Stimulated activated CD8-positive, alpha-beta memory T cell treated with anti-CD3 and anti-CD28 coated beads, Interleukin-15, amount 100 ng/mL, for 48 hours (primary cell): ENCODE measurements at places on chromosomes 5 and 9.

DNA sequence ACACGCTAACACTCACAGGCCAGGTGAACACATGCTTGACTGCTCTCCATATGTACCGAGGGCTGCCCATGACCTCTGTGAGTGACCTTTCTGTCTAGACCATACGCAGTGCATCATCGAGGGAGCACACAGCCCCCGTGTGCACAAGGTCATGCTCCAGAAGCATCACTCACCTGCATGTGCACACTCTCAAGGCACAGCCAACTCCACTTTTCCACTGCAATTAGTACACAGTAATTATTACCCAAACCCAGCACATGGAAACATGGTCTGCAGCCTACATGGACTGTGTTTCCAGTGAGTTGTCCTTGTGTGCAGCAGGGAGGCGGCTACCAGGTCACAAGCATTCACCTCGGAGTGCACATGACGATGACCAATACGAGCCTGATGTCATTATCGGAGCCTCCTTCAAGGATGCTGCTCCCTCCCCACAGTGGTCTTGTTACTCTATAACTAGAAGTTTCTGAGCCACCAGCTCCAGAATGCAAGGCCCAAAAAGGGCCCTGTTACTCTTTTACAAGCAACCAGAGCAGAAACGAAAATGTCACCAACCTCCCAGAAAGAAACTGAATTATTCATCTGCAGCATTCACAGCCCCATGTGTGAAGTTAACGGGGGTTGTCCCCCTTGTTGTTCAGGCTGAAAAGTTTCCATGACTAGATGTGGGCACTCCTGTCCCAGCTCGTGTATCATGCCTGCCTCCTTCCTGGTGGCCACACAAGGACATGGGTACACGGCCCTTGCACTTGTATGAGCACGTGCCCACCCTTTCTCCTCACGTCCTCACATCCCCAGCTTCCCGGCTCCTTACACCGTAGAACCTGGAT, 31.2 kb downstream of the SEMA4D start:
- DNase-seq, result peak; percentile 49

GRCh38 chr9:137458194-137459151, 661 bp downstream of the NSMF start:
- no peak for DNase-seq

DNA sequence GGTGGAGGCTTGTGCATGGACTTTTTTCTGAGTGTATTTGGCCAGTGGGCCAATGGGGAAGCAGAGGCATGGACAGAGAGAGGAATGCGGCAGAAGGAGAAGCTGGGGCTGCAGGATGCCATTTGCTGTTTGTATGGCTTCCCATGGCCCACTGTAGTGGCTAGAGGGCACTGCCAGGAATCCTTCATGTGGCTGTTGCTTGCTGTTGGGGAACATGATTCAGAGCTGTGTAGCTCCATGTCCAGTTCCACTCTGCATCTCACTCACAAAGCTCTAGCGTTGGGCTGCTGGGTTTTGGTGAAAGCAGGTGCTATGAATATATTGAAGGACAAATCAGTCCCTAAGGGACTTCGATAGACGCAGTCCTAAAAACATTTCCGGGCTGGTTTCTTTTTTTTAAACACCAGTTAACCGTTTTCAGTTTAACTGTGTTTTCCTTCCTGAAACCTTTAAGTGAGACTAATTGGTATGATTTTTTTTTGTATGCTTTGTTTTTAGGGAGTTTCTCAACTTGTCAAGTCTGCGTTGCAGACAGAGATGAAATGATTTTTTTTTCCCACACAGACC, 51.3 kb downstream of the SLC22A5 start:
- DNase-seq, result no peak

GRCh38 chr5:10501554-10502075, 59.9 kb downstream of the ROPN1L start:
- no peak for DNase-seq

GRCh38 chr5:79697222-79698170, 7.9 kb downstream of the CMYA5 start:
- DNase-seq, result no peak

DNA sequence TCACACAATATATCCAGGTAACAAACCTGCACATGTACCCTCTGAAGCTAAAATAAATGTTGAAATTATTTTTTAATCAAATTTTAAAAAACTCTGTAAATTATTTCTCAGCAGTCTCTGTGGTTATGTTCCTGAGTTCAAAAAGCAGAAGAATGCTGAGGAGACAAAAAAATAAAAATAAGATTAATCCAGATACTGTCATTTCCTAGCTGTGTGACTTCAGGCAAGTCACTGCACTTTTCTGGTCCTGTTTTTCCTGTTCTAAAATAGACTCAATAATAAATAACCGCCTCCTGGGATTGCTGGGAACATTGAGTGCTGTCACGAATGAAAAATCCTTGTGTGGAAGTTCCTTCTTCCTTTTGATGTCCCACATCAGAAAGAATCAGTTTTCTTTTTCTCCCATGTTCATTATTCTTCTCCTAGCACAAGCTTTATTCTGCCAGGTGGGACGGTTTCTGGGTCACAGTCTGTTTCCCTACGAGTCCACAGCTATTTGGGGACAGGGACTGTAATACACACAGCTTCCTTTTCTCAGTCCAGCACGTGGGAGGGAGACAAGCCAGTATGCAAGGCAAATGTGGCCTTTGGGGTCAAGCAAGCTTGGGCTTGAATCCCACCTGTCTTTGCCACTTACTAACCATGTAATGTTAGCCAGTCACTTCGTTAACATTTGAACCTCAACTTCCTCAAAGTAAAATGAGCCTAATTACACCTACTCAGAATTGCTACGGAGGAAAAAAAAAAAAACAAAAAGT, 156.9 kb downstream of the TRIM32 start:
- no peak for DNase-seq

DNA sequence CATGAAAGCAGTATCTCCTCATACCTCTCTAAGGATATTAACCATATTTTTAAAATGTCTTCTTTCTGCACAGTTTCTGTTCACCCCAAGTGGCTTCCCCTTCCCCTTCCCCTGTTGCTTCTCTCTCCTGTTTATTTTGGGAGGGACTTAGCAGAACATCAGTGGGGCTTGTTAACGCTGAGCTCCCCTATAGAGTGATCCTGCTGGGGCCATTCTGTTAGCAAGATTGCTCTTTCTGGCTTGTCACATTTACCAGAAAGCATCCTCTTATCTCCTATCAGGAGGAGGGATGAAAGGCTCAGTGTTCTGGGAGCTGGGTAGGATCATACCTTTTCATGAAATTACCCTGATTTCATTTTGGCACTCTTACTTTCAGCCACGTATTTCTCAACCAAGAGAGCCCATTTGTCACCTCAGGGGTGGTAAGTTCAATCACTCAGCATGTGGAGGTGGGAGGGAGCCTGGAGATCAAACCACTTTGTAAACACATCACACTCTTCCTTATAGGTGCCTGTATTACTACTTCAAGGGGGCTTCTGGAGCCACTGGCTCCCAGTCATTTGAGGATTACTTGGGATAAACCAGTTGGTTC, 16.7 kb downstream of the NXNL2 start:
- no peak for DNase-seq

DNA sequence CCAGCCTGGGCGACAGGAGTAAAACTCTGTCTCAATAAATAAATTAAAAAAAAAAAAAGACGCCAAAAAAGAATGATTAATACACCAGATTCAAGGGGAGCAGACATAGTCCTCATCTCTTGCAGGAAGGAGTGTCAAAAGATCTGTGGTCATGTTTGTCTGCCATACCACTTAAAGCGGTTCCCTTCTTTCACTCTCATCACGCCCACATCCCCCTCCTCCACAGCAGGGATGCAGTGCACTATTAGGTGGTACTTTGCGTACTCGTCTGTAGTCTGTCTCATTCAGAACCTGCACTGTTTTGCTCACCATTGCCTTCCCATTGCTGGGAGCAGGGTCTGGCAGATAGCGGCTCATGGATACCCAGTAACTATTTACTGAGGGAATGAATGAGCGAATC, 11.2 kb downstream of the CDHR2 start:
- DNase-seq, result no peak

- no peak for DNase-seq
These were observed 1639.4 kb upstream of the C9orf72 start for GRCh38 chr9:29212397-29213387.

DNA sequence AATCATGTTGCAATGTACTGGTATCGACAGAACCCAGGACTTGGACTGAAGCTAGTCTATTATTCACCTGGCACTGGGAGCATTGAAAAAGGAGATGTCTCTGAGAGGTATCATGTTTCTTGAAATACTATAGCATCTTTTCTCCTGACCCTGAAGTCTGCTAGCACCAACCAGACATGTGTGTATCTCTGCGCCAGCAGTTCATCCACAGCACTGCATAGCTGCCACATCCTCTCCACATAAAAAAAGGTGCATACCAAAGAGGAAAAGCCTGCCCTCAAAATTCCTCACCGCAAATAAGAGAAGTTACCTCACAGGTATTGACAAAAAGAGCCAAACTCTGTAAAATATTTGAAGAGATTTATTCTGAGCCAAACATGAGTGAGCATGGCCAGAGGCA, 99.5 kb upstream of the PRSS3 start:
- DNase-seq, result no peak

DNA sequence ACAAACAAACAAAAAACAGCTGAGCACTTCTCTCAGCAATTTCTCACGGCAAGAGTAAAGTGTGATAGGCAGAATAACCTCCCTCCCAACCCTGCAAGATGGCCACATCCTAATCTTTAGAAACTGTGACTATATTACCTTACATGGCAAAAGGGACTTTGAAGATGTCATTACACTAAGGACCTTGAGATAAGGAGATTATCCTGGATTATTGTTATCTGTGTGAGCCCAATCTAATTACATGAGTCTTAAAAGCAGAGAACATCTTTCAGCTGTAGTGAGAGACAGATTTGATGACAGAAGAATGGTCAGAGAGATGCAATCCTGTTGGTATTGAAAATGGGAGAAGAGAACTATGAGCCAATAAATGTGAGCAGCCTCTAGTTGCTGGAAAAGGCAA, 347.9 kb downstream of the CDH9 start:
- no peak for DNase-seq

- no peak for DNase-seq
These were observed at the start of gene INSL4 for GRCh38 chr9:5231212-5231611. INSL4 (plus strand) TSS chr9:5231419; CDS start chr9:5231524, 105 bp downstream.

DNA sequence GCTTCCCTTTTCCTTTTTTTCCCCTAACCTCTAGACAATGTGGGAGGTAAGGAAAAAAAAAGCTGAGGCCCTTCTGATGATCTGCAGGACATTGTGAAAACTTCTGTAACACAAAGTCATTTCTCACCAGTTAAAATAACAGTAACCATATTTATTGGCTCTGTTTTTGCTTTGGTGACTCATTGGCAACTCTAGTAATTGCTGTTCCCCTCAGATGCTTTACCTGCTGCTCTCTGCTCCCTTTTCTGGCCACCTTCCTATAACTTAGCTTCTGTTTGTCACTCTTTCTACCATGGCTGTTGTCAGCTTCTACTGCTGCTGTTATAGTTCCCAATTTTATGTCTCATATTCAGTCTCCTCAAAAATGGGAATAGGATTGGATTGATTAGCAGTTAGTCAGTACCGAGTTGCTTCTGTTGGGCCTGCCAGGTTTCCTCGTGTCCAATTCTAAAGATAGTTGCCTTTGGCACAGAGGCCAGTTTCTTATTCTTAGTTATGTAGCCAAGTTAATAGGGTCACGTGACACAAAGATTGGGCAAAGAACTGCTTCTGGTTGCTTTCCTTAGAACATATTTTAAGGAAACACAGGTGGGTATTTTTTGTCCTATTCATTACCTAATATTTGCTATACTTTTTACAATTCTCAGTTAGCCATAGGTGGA, 16.8 kb downstream of the SCAMP1 start:
- DNase-seq, result no peak

DNA sequence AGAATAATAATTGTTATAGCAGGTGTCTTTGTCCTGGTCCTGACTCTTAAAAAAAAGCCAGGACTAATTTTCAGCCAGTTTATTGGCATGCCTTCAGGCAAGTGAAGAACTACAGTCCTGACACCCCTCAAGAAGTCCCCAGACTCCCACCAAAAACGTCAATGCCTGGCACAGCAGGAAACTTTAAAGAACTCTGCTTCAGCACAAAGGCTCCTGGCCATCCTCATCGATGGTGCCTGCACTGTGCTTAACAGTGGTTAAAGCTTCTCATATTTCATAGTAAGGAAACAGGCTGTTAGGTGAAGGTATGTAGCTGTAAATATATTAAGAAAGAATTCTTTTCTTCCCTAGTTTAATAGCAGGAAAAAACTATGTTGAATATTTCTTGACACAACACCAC, 280.1 kb upstream of the PUM3 start:
- DNase-seq, result no peak

- no peak for DNase-seq
These were observed 56.7 kb downstream of the TSSK1B start for GRCh38 chr5:113378081-113378480.

GRCh38 chr9:76311537-76311936, 82.7 kb downstream of the RFK start:
- no peak for DNase-seq

GRCh38 chr9:88990729-88991065, 571 bp upstream of the S1PR3 start:
- DNase-seq, result no peak

DNA sequence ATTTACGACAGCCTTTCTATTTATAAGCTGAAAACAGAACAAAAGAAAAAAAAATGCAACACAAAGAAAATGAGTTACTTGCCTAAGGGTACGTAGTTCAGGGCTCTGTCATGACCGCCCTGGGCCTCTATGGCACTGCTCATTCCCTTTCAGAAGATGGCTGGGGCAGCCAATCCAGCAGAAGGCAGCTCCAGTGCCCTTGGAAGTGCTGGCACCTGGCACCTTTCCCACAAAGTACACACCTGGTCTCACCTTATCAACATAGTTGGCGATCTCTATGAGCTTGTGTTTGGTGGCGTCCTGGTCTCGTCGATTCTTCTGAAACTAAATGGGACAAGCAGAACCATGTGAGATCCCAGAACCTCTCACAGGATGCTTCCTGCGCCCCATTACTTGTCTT, 53.2 kb downstream of the NIPAL4 start:
- no peak for DNase-seq

GRCh38 chr9:106035806-106036205, 341.5 kb downstream of the TMEM38B start:
- DNase-seq, result no peak

DNA sequence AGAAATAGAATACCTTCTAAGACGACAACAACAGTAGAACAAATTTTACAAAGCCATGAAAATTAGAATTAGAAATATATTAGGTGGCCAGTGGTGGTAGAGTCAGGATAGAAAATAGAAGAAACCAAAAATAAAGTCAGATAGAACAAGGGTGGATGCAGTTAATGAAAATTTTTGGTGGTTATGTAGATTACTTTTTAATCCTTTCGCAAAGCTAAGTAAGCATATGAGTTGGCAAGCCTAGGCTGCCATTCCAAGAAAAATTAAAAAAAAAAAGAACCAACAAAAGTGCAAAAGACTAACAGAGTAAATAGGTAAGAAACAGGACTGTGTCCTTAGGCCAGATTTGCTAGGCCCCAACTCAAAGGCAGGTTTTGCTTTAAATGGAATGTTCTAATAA, 56.8 kb downstream of the PCSK5 start:
- DNase-seq, result no peak

- DNase-seq, result no peak
These were observed 51.0 kb downstream of the JADE2 start for GRCh38 chr5:134576386-134577021.
